NCI-H146 (cell line): ENCODE measurements at places on chromosomes 12 and 14.

DNA sequence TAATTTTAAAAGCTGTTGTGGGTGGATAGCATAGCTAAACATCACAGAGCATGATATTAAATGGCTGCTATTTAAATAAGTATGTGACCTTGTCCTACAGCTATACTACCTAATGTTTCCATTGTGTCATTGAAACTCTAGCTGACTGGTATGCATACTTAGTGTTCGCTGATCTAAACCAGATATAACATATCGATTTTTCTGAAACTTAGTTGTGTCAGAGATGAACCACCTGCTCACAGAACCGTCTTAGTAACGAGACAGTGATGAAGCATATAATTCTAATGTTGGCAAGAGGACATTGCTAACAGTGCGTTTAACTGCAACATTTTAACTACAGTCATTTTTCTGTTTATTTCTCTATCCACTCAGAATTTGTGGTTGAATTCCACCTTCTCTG is 36.1 kb upstream of the NUAK1 start:
- DNase-seq: no peak

GRCh38 chr12:44314007-44314500 is 478.2 kb downstream of the TMEM117 start:
- DNase-seq: no peak

DNA sequence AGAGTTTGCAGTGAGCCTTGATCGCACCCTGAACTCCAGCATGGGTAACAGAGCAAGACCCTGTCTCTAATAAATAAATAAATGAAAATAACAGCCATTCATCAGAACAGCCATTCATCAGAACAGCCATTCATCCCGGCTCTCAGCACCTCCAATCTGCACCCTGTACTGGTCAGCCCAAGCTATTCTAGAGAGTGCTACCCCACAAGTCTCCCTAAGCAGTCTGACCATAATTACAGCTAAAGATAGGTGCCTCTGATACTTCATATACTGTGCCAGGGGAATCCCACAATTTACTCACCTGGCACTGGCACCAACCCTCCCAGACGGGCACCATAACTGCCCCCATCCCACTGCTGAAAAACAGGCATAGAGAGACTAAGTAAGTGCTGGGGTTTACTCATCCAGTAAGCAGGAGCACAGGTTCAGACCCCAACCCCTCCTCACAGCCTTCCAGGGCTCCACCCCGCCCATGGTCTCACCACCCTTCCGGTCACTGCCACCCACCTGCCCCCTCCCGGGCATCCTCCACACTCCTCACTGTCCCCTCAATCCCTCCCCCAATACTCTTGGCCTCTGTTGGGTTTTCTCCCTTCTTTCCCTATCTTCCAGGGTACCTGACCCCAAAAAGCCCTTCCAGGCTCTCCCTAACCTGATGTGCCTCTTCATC is 15.2 kb upstream of the EIF5 start:
- no peak for DNase-seq

DNA sequence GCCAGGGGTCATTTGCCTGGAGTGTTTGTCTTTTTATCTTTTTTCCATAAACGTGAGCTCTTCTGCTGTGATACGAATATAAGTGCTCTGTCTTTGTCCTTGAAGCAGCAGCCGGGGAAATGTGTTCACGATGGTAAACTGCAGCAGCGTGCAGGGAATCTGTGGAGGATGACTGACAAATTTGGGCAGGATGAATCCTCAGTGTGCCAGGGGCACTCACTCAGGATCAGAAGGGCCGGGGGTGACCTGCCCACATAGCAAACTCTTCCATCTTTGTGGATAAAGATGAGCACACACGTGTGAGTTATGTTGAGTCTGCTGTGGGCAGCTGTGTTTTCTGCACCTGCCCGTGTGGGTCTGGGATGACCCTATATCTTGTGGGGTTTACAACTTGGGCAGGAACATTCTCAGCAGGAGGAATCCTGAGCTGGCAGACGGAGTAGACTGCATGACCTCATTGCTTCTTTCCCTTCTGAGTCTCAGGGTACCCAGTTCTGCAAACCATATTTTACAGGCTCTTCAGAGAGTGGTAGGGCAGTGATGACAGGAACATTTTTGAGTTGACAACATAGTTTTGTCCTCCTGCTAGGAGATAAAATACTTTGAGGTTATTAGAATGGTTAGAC is 711 bp downstream of the ANO4 start:
- peak; percentile 51 for DNase-seq

DNA sequence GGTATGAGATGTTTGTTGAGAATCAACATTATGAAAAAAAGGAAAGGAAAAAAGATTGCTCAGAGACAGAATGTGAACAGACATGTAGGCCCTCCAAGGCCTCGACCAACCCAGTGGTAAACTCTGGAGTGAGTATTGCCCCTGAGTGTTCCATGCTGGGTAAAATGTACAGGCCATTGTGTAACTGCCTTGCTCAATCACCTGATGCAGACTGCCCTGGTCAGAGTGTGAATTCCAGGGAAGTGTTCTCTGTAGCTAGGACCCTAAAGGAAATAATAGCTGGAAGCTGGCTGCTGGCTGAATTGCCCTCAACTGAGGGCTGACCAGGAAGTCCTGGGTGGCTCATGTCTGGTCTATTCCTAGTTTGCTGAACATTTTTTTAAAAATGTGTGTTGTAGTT is 1081.4 kb upstream of the LRFN5 start:
- DNase-seq: no peak

DNA sequence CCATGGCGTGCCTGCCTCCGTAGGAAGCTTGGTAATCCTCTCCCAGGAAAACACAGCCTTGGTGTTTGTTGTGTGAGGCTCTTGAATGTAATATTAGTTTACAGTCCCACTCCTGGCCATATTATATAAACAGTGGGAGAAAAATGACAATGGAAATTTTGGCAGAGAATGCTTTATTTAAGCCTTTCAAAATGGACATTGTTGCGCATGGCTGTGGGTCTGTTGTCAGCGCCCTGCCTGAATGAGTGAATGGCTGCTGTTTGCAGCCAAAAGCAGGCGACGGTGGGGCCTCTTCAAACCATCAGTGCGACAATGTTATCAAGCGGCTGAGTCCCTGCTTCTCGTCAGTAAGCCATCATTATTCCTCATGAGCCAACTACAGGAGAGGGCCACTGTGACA is 201.8 kb upstream of the RMST start:
- DNase-seq: no peak

GRCh38 chr12:127930122-127930521 is 336.8 kb upstream of the TMEM132C start:
- DNase-seq: no peak

- no peak for DNase-seq
Measured at GRCh38 chr12:30978639-30979038, 52.1 kb downstream of the TSPAN11 start.

- DNase-seq: no peak
Measured at GRCh38 chr12:60257063-60257462, 661.2 kb downstream of the SLC16A7 start.

GRCh38 chr12:53949631-53950436 is 4.9 kb upstream of the HOXC12 start:
- no peak for DNase-seq

- no peak for DNase-seq
Measured at GRCh38 chr14:65852689-65853088, 440.2 kb downstream of the FUT8 start.

DNA sequence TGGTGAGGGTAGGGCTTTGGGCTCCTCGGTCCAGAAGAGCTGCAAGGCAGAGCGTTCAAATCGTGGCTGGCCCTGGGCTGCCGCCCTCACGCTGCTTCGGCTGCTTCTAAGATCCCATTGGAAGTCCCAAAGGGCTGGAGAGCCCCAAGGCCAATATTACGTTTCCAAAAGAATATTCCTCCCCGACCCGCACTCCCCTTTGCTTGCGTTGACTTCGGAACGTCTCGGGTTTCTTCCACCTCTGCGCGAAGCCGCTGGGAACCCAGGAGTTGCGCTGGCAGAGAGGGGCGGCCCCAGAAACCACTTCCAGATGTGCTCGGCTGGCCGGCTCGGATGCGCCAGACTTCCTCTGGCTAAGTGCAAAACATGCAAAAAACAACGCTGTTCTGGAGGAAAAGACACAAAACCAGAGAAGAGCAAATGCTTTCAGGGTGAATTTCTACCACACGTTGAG is at the start of gene GLT8D2:
GLT8D2 (minus strand) TSS at position 285 of the 454 bp plus-strand sequence. CDS start 30,539 bp downstream, outside the sequence.
- DNase-seq: peak; percentile 30

DNA sequence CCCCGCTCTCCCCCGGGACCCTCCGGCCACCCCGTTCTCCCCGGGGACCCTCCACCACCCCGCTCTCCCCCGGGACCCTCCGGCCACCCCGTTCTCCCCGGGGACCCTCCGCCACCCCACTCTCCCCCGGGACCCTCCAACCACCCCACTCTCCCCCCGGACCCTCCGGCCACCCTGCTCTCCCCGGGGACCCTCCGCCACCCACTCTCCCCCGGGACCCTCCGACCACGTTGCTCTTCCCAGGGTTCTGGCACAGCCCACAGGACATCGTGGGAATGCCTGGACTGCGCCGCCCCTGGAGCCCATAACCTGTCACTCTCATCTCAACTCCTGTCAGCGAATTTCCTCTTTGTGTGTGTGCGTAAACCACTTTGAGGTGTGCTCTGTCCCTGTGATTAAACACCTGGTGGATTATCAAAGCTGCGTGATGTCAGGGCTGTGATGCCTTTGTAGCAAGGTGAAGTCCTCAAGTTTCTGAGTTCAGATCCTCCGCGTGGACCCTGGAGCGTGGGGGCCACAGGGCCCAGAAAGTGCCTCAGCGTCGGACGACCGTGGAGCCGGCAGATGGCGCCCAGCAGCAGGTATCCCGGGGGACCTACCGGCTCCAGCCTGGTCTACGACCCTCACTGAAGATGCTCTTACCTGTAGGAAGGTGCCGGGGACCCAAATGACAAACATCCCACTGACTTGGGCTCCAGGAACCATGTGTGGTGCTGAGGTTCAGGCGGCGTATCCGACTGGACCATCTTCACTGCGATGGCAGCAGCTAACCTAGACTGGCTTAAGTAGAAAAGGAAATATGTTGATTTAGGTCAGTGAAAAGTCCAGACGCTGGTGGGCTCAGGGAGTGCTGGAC is 63.2 kb upstream of the GALNT9 start:
- no peak for DNase-seq

DNA sequence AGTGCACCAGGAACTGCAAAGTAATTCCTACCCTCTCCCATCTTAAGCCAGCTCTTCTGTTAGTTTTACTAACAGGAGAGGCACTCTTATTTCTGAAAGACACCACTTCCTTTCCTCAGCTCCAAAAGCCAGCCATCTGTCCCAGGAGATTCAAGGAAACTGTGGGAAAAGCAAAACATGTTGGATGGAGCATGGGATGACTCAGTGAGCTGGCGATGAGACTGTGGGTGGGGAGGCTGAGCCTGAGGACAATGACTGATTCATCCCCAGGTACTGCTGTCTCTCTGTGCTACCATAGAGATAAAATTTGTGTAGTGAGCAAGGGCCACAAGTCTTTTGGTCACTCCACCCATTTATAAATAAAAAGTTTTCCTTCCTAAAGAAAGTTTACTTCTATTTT is 141.4 kb downstream of the MYRFL start:
- no peak for DNase-seq

- DNase-seq: no peak
Measured at GRCh38 chr14:82655770-82656169, 1122.1 kb upstream of the SEL1L start.

GRCh38 chr14:61406198-61406597 is 84.8 kb downstream of the PRKCH start:
- no peak for DNase-seq
